ENCODE measurements at places on chromosomes 16 and 17.
A peak's percentile ranks its signal among the peaks of the same experiment; 100 is the strongest.

GRCh38 chr17:42964161-42964932, at the start of gene AARSD1:
Gene AARSD1, minus strand, starts transcription at chr17:42964454. Its CDS starts 14 bp downstream, at chr17:42964440.
- peak; percentile 96 for DNase-seq

GRCh38 chr17:73126716-73127473, 34.4 kb upstream of the SLC39A11 start:
- DNase-seq: no peak

DNA sequence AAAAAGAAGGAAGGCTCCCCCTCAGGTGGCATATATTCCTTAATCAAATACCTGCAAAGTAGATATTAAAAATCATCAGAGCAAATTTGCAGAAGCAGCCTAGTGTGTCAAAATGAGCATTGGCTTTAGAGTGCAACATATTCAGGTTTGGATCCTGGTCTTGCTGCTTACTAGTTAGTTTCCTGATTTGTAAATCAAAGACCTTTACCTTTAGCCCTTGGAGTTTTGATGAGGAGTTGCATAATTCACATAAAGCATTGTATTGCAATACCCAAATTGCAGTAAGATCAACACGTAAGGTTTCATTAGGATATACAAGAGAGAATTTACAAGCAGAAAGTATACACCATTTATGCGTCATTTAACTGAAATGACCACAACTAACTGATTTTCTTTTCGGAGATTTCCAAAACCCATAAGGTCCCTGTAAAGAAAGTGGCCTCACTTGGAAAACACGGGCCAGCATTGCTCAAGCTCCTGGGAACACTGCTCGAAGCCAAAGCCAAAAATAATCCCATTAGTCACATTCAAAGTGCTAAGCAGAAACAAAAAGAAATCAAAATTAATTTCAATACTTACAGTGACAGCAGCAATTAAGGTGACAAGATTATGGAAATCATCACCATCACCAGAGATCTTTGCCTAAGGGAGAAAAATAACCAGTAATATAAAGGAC, 415.9 kb upstream of the ERCC4 start:
- no peak for DNase-seq

- DNase-seq: no peak
Observed at GRCh38 chr17:79991924-79992648, 43.6 kb downstream of the TBC1D16 start.

- DNase-seq: no peak
Observed at GRCh38 chr17:81961087-81961511, at the start of gene NOTUM. Gene NOTUM, minus strand, starts transcription at chr17:81961187. Its CDS starts 278 bp downstream, at chr17:81960909.

- no peak for DNase-seq
Observed at GRCh38 chr16:70568601-70569237, 45.1 kb downstream of the SF3B3 start.

- DNase-seq: no peak
Observed at GRCh38 chr17:44707755-44708400, 587 bp upstream of the DBF4B start.

DNA sequence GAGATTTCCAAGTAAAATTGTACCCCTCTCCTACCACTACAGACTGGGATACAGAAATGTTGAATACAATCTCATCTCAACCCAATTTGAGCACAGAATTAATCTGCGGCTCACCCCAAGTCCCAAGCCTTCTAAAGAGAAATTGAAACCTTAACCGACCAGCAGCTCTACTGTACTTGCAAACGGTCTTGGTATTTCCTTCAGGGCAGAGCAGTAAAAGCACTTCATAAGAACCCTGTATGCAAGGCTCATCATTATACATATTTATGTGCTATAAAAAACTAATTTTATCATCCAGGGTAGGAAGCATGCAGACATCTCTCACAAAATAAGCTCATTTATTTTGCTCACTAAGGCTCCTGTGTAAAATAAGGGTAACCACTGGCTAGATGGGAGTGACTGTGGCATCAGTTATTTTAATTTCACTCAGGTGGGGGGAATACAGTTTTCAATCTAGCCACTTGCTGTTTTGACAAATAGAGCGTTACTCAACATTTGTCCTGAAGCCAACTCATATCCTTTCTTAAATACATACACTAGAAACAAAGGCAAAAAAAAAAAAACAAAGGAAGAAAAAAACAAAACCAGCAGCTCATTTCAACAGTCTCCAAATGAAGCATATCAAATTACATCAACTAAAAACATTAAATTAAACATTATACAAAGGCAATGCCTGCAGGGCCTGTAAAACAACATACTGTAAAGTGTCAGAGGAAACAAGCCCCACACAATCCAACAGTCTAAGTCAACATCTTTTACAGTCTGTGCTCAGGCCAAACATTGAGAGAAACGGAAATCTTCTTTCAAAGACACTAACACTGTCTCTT, 65.0 kb downstream of the PARN start:
- no peak for DNase-seq

GRCh38 chr16:89923640-89924296, 626 bp downstream of the TUBB3 start:
- peak; percentile 62 for DNase-seq

All from NAMALWA (cell line).